Tongue (tissue), 3 donors: ENCODE measurements at places on chromosomes 2 and 18. TPM values are rescaled to one million over a fixed set of nuclear protein-coding genes. Genes with fewer than 3 reads are reported as not detected.

ERBB4 gene
- total RNA-seq: 17.8 TPM

C2orf81 gene
- total RNA-seq: 1.0 TPM

REG3A gene
- total RNA-seq: not detected

LGALSL gene
- total RNA-seq: 18.9 TPM

KIAA2012 gene
- total RNA-seq: 0.21 TPM

ELOA2 gene
- total RNA-seq: not detected

KCNK3 gene
- total RNA-seq: 1.1 TPM

POTEC gene
- total RNA-seq: not detected

CRYGD gene
- not detected for total RNA-seq

RTP5 gene
- total RNA-seq: not detected

ONECUT2 gene
- under 0.01 TPM for total RNA-seq

- peak; percentile 2 for DNase-seq
Observed at GRCh38 chr18:72056171-72056570, 488.0 kb downstream of the CBLN2 start.

- DNase-seq: peak; percentile 20
Observed at GRCh38 chr2:55011831-55012671, 38.2 kb downstream of the RTN4 start.

GRCh38 chr2:85340034-85340892, 12.5 kb upstream of the TGOLN2 start:
- DNase-seq: peak; percentile 14

DNA sequence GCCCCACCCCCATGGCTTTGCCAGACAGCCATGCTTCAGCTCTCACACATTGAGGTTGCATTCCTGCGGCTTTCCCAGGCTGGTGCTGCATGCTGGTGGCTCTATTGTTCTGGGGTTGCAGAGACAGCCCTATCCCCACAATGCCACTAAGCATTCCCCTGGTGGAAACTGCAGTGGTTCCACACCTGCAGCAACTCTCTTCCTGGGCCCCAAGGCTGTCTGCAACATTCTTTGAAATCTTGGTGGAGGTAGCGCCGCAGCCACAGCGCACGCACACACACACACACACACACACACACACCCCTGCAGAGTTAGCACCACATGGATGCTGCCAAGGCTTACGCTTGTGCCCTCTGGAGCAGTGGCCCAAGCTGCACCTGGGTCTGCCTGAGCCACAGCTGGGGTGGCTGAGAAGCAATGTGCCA, 21.4 kb downstream of the SFXN5 start:
- DNase-seq: no peak

- no peak for DNase-seq
Observed at GRCh38 chr2:228866781-228867180, 404.3 kb downstream of the PID1 start.

- DNase-seq: peak; percentile 24
Observed at GRCh38 chr18:62616331-62616805, 93.5 kb downstream of the ZCCHC2 start.

GRCh38 chr2:238573916-238574315, 147.2 kb downstream of the ASB1 start:
- DNase-seq: no peak

- no peak for DNase-seq
Observed at GRCh38 chr2:162734866-162735265, 103.7 kb downstream of the KCNH7 start.

DNA sequence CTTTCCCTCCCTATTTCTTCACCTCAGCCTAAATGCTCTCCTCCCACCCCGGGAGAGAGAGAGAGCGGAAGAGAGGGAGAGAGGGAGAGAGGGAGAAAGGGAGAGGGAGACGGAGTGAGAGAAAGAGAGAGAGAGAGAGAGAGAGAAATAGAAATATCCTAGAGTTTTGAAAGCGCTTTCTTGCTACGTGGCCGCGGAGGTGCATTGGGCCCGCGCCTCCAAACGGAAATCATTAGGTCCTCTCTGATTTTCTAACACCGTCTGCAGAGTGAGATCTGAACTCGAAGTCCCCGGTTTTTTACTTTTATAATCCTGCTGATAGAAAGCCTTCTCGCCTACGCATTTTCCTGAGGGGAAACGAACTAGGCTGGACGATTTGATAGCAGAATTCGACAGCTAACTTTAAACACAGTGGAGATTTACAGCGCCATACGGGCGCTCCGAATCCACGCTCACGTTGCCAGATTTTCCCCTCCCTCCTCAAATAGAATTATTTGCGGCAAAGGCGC, 903 bp upstream of the EVX2 start:
- DNase-seq: no peak

GRCh38 chr2:41905597-41906337, 142.1 kb upstream of the PKDCC start:
- DNase-seq: no peak

DNA sequence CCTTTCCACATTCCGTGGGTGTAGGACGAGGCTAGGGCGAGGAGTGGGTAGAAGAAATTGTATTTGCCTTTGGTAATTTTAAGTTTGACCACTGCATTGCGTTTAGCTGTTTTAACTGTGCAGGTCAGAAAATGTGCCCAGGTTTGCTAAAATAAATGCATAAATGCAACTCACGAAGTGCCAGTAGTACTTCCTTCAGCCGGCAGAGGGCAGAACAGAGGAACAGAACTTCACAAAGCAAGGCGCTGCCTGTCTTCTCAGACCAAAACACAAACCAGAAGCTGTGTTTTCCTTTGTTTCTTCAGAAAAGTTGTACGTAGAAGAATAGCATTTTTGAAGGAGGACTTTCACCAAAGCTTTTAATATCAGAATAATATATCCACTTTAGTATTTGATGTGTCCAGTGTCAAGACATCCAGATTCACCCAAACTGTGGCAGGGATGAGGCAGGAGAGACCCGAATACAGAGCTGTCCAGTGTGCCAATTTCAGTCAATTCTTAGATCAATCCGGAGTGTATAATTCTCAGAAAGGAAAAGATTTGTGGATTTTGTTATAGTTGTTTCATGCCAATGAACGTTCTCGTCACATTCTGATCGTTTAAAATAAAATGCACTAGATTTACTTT, 348.6 kb downstream of the DLGAP1 start:
- peak; percentile 89 for DNase-seq

GRCh38 chr2:157936406-157936805, 60.3 kb upstream of the ACVR1 start:
- DNase-seq: no peak

GRCh38 chr18:77121523-77121922, 11.1 kb downstream of the MBP start:
- no peak for DNase-seq

DNA sequence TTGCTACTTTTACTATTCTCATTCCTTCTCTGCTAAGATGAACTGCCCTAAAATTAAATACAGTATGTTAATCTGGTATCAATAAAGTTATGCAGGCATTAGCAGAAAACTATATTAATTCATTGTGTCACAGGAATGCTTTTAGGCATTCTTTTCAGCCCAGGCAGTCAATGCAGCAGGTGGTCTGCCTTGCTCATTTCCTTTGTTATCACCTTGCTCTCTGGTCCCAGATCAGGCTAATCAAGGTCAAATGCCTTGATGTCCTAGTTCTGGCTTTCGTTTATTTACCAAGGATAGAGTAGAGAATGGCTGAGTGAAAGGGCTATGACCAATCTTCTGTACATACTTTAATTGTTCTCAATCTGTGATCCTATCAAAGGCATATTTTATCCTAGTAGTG, 1023.6 kb downstream of the TMEM182 start:
- DNase-seq: no peak

DNA sequence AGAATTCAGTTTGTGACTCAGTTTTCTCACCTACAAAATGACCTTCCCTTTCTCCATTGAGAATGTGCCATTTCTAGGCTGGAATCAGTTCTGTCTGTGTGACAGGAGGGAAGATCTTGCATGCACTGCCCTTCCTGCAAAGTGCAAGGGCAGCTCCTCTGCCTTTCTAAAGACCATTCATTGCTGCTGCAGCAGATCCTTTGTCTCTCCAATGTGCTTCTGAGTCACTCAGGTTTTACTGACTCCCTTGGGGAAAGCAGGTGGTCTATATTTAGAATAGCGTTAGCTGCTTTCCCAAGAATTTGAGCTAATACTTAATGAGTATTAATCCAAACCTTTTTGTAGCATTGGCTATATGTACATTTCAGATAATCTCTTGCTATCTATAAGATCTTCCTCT, 62.5 kb downstream of the DAW1 start:
- DNase-seq: no peak

DNA sequence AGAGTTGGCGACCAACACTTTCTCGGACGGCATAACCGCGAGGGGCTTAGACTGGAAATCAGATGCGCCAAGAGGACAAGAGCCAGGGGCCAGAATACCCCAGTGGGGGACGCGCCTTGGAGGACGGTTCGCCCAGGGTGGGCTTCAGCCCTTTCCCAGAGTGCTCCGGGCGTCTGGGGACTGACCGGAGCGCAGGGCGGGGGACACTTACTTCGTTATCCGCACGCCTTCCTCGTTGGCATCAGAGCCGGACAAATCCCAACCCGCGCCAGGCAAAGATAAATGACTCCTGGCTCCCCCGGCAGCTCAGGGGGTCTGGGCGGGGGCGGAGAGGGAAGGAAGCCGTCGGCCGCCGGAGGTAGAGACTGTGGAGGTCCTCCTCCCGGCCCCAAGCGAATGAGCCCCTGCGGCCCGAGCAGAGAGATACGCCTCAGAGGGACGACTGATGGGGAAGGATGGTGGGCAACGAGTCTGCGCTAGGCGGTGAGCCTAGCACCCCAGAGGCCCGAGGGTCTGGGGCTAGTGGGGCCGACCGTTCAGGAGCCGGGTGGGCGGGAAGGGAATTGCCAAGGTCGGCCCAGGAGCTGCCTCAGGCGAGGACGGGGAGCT, 4.7 kb upstream of the SATB2 start:
- peak; percentile 40 for DNase-seq

DNA sequence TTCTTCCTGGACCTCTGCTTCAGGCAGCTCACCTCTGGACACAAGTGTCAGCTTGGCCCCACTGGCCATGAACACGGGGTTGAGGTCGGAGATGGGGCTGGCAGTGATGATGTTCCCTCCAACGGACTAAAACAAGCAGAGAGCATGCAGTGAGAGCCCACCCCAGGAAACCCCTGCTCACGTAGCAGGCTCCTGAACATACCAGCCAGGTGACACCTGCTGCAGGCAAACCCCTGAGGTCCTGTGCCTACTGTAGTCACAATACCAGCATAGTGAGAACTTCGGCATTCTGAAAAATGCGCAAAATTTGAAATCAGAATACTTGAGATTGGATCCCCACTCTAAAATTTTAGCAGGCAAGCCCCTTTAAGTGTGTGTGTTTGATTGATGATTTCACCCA, 32.9 kb downstream of the XDH start:
- no peak for DNase-seq

DNA sequence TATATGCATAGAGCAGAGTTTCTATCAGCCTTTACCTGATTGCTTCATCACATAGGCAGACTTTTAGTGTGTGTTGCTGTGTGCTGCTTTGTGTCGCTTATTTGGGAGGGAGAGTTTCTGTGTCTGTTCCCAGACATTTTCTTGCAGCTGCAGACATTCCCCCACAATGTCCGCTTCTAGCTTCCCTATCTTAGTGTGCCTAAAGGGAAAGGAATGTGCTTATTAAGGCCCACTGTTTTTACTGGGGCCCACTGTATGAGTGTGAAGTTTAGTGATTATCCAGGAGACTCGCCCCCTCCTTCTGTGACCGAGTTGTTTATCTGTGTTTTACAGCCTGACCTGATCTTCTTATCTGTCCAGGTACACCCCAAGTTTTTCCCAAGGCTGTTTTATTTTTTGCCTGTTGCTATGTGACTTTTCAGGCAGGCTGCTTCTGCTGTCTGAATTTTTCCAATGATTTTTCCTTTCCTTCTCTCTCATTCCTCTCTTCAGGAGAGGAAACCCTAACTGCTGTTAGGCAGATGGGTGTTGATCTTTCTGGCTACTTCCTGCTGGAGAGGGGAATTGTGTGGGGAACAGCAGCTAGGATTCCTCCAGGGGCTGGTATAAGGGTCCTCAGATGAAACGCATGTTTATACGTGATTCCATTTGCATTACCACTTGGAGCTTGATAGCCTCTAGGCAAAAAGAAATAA, 47.6 kb downstream of the STK17B start:
- DNase-seq: no peak

GRCh38 chr18:12989397-12990122, 1.6 kb upstream of the CEP192 start:
- no peak for DNase-seq

DNA sequence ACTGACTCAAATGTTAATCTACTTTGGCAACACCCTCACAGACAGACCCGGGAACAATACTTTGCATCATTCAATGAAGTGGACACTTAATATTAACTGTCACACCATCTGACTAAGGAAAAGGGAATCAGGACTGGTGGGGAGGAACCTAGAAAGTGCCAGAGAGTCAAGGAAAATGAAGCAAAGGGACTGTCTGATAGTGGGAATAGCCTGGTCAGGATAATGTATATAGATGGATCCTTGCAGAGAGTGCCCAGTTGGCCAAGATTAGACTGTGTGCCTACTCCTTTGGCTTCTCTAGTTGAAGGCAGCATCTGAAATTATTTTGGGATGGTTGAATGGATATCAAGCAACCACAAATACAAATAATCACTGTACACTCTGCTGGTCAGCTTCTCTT, 45.2 kb downstream of the ARL6IP6 start:
- no peak for DNase-seq

GRCh38 chr2:101399021-101399799, 11.9 kb upstream of the CREG2 start:
- DNase-seq: peak; percentile 31

DNA sequence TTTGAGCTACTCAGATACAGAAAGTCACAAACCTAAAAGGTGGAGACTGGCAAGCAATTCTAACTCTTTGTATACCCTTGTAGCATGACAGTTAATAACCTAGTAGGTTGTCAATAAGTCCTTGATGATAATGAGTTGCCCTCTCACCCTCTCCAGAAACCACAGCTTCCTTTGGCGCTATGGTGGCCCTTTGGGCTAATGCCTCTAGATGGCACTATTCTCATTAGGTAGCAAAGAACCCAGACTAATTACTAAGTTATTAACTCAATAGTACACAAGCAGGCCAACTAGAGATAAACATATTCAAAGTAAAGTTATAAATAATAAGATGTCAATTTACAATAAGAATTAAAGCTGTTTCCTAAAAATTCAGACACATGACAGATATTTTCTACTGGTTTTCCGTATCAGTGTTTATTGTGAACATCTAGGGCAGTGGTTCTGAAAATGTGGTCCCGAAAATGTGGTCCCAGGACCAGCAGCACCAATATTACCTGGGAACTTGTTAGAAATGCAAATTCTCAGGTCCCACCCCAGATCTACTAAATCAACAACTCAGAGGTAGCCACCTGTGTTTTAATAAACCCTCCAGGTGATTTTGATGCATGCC, 41.1 kb downstream of the LDAH start:
- DNase-seq: no peak

GRCh38 chr2:55025082-55025481, 25.2 kb downstream of the RTN4 start:
- DNase-seq: no peak

DNA sequence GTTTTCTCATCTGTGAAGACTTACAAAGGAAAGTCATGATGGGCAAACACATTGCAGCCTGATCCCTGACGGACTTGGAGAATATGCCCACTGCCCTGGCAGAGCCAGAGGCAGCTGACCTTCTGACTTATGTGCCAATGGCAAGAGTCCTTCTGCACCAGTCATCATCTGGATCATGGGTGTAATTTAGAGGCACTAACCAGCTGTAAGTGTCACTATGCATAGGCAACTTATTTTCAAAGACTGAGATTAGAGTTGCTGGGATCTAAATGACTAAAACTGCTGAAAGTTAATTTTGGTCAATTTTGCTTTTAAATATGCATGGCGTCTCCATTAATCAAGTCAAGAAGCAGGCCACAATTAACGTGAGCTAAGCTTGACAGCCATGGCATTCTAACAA, 261.2 kb downstream of the BCL11A start:
- no peak for DNase-seq
